ENCODE measurements at places on chromosomes 12 and 14.

DNA sequence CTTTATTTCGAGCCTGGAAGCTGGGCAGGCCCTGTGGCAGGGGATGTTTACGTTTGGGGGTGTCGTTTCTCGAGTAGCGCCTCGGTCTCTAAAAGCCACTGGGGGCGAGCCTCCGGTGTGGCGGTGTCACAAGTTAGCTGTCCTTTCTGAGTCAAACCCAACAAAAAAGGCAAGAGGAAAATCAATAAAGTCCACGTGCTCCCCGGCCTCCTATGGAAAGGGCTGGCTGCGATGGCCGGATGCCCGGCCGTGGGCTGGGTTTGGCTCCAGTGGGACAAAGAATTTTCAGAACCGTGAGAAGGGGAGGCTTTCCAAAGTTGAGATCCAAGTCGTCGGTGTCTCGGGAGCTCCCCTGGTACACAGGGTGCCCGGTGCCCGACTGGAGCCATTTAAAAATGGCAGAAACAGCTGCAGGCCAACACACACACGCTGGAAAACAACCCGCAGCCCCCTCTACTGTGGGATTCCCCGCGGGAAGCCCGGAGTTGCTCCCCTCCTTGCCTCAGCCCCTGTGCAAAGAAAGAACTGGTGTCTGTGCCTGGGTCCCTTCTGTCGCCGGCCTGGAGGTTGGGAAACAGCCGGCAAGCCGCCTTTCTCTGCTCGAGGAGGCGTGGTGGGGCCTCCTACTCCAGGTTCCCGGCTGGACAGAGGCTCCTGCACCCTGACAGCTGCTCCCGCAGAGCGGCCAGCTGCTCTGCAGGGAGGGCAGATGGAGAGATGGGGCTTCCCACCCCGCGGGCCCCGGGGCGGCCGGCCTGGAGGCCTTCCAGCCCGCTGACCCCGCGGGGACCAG is 1.9 kb downstream of the BCL7A start:
- peak; percentile 39 for DNase-seq

GRCh38 chr12:14777271-14777670 is 26.0 kb downstream of the WBP11 start:
- DNase-seq = no peak

DNA sequence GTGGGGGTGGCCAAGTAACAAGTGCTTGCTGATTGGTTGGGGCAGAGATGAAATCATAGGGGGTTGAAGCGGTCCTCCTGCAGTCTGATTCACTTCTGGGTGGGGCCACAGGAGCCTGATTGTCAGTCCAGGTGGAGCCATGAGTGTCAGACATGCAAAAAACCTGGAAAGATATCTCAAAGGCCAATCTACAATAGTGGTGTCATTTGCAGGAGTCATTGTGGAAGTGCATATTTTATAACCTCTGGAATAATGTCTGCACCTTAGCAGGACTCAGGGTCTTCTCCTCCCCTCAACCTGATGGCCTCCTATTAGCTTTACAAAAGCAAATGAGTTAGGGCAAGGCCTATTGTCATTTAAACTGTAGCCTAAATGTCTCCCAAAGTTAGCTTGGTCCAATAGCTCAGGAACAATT is 241.4 kb downstream of the NUAK1 start:
- DNase-seq = no peak

DNA sequence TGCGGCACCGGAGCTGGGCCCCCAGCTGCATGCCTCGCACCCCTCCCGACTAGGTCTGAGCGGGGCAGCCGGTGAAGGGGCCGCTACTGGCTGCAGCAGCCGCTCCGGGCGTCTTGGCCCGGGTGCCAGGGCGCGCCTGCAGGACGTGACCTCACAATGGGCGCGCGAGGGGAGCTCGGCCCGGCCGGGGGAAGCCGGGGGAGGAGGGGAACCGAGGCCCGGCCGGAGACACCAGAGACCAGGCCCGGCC is 353 bp downstream of the BAG5 start:
- no peak for DNase-seq

- no peak for DNase-seq
Observed at GRCh38 chr12:56487448-56488040, 417 bp downstream of the GLS2 start.

DNA sequence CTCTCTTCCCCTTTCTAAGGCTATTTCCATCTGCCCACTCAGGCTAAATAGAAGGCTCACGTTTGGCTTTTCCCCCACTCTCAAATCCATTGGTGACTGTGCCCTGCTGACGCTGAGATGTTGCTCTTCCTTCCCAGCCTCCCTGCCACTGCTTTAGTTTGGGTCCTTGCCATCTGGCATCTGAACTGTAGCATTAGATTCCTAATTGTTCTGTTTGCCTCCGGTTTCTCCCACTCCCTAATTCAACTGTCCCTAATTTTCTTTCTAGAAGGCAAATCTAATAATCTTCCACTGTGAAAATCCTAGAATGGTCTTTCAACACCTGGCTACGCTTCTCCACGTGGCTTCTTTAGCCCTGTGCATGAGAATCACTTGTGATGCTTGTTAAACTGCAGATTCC is 37.6 kb upstream of the SMOC1 start:
- no peak for DNase-seq

DNA sequence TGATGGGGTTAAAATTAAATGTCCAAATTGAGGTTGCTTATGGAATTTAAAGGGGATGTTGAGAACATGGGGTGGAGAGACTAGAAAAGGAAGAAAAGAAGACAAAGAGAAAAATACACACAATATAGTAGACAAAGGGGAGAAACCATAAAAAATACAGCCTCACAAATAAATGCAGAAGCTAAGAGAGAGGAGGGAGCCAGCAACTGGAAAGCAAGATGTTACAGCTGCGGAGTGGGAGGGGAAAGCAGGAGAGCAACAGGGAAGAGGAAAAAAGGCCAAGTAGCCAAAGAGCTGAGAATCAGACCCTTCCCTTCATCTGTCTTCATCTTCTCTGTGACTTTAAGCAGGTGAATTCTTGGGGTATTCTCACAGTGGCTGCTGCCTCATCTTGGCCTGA is 39.7 kb upstream of the SMUG1 start:
- DNase-seq = no peak

GRCh38 chr12:2451497-2451896 is 343.3 kb upstream of the FKBP4 start:
- no peak for DNase-seq

- DNase-seq = no peak
Observed at GRCh38 chr12:82436354-82436753, 78.0 kb downstream of the METTL25 start.

GRCh38 chr12:9244894-9245293 is 36.7 kb upstream of the PZP start:
- DNase-seq = no peak

DNA sequence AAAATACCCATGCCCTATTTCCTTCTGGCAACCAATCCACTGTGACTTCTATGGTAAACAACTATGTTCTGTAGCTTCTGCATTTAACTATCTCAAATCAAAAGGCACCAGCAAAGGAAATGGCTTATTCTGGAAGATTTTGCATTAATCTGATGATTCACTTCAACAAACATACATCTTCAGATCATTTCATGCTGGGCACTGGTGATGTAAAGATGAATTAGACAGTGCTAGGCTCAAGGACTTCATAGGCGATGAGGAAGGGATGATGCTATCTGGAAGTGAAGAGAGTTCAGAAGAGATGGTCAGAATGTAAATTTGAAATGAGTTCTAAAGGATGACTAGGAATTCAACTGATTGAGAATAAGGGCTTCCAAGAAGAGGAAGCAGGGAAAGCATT is 363.3 kb downstream of the PAWR start:
- no peak for DNase-seq

DNA sequence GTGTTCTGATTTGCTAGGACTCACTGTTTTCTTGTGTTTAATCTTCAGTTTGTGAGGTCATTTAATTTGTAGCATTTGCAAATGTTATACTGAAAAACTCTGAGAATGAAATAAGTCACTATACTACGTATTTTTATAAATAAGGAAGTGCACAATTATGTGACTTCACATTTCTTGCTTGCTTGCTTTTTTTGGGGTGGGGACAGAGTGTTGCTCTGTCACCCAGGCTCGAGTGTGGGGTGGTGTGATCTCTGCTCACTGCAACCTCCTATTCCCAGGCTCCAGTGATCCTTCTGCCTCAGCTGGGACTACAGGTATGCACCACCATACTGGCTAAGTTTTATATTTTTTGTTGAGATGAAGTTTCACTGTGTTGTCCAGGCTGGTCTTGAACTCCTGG is 32.7 kb downstream of the RBM25 start:
- no peak for DNase-seq

GRCh38 chr12:65330331-65330730 is 51.8 kb downstream of the MSRB3 start:
- DNase-seq = no peak

GRCh38 chr12:49889361-49890095 is 14.2 kb downstream of the FAIM2 start:
- DNase-seq = no peak

- no peak for DNase-seq
Observed at GRCh38 chr12:104502217-104502616, 45.5 kb downstream of the CHST11 start.

- no peak for DNase-seq
Observed at GRCh38 chr12:124413401-124413800, 118.5 kb downstream of the RFLNA start.

GRCh38 chr12:67498991-67499390 is 149.6 kb upstream of the DYRK2 start:
- no peak for DNase-seq

GRCh38 chr14:65002586-65003210 is 16.0 kb downstream of the FNTB start:
- DNase-seq = no peak

- no peak for DNase-seq
Observed at GRCh38 chr12:73424484-73424883, 1113.2 kb upstream of the ATXN7L3B start.

GRCh38 chr12:95214466-95214865 is 2.8 kb downstream of the FGD6 start:
- no peak for DNase-seq

DNA sequence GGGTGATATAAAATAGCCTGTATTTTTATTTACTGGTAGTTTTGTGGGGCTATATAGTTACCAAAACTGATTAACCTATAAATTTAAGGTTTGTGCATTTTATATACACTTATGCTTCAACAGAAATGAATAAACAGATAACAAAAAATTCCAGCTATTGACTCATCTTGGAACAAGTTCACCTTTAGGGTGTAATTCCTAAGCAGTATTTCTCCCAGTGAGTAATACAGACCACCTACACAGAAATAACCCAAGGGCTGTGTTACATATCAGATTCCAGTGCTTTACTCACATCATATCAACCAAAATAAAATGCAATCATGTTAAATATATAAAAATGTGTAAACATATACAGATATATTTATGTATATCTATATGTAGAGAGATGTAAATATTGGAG is 345.6 kb downstream of the ADAMTS20 start:
- DNase-seq = no peak

GRCh38 chr14:104986487-104987164 is 1.0 kb downstream of the CLBA1 start:
- no peak for DNase-seq

DNA sequence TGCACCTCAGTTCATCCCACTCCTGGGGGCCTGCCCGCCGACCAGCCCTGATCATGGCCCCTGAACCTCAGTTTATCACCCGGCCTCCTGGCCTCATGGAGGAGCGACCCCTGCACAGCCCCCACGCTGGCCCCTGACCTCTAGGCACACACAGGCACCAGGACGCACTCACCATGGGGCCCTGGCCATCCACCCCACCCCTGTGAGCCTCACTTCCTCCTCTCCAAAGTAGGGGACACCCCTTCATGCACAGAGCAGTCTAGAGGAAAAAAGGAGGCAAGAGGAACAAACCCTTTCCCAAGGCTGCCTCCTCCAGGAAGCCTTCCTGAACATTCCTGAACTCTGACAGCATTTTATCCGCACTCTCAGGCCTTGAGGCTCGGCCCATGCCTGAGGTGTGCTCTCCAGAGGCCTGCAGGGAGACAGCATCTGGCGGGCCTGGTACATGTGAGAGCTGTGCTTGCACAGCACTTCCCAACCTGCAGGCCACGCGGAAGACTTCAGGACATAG is 39.4 kb downstream of the CCNK start:
- no peak for DNase-seq

DNA sequence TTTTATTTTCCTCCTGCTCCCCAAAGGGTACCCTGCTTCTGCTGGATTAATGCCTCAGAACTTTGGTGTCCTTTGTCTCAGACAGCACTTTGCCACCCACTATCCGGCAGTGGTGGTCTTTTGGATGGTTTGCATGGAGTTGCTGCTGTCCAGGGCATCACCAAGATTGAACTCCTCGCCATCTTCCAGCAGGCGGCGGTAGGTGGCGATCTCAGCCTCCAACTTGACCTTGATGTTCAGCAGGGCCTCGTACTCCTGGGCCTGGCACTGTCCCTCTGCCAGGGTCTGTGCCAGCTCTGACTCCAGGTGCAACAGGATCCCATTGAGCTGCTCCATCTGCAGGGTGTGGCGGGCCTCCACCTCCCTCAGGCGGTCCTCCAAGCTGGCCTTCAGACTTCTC is 9.4 kb upstream of the NOPCHAP1 start:
- DNase-seq = no peak

GRCh38 chr12:11986165-11986564 is 84.6 kb upstream of the BCL2L14 start:
- DNase-seq = no peak

GRCh38 chr14:86777963-86778602 is 1214.9 kb downstream of the GALC start:
- DNase-seq = no peak

DNA sequence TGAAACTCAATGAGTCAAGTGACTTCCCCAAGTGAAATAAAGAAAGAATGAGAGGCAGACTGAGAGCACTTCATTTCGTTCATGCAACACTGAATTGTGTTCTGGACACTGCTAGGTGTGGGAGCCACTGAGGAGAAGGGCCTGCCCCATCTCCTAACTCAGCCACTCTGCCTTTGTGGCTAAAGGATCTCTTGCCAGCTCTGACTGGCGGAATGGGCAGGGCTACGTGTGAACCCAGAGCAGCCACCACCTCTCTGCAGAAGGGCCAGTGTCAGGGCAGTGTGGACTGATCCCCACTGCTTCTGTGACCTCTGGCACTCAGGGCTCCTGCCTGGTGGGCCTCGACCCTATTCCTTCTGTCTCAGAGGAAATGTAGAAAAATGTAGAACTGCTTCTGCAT is 46.5 kb upstream of the GZMB start:
- DNase-seq = no peak
